ENCODE measurements at places on chromosomes 5 and 9.
A peak's percentile ranks its signal among the peaks of the same experiment; 100 is the strongest.

DNA sequence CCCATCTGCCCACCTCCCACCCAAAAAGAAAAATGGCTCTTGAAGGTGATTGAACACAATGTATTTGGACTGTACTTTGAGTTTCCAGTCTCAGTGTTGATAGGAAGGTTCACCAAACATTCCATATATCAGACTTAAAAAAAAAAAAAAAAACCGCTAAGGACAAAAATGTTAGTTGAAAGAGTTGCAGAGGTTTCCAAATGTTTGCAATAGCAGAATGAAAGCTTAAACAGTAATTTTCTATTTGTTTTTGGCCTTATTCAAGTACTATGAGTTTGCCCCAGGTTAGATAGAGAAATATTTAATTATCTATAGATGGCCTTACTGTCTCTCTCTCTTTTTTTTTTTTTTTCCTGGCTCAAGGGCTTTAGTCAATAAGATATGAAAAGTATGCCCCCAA lies 6.1 kb downstream of the LRRTM2 start:
- DNase-seq, result no peak

GRCh38 chr5:42950456-42951292 lies 89.4 kb downstream of the ANXA2R start:
- peak; percentile 76 for DNase-seq

- DNase-seq, result no peak
Measured at GRCh38 chr9:92978345-92978875, 31.1 kb downstream of the FGD3 start.

DNA sequence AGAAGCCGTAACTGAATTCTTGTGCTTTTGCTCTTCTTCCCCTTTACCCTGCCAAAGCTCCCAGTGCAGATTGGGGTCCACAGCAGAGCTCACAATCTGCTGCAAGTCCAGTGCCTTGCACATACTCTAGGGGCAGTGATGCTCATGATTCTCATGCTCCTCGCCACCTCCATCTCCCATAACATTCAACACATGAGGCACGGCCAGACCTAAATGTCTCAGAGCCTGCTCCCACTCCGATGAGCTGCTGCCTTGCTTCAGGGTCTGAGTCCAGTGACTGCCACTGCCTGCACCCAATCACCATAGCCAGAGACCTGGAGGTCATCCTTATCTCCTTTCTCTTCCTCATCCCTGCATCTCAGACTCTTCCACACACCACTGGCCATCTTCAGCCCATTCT lies 10.5 kb downstream of the CSF1R start:
- DNase-seq, result no peak

- peak; percentile 52 for DNase-seq
Measured at GRCh38 chr5:68239487-68239886, 23.9 kb downstream of the PIK3R1 start.

GRCh38 chr5:1788200-1788599 lies 11.4 kb downstream of the MRPL36 start:
- no peak for DNase-seq

DNA sequence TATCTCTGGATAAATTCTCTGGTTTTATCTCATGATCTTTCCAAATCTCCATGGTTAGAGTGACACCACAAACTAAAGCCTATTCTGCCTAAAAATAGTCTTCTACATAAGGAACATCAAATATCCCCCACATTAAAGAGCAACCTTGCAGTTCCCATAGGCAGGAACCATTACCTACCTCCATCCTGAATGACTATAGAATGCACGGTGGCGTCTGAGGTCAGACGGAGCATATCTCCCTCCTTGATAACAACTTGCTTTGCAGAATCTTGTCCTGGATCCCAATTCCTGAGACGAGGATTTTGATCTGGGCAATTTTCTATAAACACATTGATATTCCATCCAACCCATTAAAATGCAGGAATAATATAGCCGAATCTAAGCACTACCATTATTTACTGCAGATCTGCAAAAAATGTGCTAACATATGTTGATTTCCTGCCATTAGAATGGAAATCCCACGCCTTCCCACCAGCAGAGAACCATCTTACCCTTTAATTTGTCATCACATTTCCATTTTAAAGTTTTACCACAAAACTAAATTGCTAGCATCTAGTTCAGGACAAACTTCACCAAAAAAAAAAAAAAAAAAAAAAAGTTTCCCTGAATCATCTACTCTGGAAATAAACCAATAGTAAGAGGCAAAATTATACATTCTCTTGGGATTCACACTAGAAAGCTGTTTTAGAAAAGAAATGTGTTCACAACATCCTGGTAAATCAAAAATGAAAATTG lies 22.1 kb downstream of the CEMIP2 start:
- DNase-seq, result no peak

DNA sequence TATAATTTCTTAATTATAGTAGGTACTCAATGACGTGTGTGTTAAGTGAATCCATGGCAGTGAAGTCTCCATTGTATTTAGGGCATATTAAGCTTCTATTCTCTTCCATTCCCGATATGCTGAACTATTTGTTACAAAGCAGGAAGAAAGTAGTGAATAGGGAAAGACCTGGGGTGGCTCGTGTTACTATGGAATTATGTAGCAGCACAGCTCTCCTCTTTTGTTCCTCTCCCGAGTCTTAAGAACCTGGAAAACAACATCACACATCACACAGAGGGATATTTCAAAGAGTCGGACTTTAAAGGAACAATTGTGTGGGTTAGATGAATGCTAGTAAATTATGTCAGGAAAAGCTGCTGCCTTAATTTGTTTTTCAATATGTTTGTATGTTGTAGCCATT lies 131.8 kb downstream of the PCSK5 start:
- DNase-seq, result no peak

DNA sequence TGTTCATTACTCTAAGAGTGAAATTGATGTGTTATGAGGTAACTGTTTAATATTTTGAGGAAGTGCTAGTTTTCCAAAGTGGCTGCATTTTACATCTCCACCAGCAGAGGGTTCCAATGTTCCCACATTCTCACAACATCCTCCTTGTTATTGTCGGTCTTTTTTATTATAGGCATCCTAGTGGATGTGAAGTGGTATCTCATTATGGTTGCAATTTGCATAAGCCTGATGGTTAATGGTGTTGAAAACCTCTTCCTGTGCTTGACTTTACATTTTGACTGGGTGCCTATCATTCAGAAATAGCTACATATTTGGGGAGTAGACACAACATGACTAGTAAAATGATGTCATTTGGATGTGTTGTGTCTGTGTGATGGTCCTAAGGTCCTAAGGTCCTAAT lies 143.6 kb downstream of the MRPS30 start:
- no peak for DNase-seq

DNA sequence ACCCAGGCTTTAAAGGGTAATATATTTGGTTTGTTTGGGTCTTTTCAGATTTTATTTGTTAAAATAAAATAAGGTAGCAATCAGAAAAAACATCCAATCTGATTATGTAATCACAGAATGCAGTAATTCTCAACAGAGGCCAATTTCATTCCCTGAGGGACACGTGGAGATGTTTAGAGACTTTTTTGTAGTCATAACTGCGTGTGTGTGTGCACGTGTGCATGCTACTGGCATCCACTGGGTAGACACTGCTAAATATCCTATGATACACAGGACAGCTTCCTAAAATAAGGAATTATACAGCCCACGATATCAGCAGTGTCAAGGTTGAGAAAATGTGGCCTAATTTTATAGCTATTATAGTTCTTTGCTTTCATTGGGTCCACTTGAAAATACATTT lies 180.8 kb upstream of the KLF9 start:
- DNase-seq, result no peak

DNA sequence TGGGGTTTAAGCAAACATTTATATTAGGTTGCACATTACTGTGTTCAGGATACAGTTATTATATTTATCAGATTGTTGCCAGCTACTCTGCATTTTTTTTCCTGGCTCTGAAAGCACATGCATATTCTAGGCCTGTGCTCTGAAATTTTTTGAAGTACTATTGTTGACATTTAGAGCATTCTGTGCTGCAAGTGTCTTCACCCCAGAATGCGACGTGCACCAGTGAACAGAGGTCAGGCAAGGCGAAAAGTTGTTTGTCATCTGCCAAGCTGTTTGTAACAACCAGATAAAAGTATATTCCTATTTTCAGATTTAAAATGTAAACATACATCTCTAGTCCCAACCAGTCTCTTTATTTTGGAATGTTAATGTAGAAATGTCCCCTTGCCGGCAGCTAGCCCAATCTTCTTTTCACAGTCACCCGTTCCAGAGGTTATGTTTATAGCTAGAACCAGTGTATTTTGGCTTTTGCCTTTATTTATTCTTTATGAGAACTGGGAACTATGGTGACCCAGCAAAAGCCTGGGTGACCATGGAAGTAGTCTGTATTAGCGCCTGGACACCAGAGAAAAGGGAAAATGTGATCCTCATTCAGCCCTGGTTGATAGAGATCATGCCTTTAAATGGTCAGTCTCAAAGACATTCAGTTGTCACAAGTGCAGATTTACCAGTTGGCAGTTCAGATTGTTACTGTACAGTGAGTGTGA lies 84.6 kb downstream of the NDUFAF2 start:
- no peak for DNase-seq

DNA sequence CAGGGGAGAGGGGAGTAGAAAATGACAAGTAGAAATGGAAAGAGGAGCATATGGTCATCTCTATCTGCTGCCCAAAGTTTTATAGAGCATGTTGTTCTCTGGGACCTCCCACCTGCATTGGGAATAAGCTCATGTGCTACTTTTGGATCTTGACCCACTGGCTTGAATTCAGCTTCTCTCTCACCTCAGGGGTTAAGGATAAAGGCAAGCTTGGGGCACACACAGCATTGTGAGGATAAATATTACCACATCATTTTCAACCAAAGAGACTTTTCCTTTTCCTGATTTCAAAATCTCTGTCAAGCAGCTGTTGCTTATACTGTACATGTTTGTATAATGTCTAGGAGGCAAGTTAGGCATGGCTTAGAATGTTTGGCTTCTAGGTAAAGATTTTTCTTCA lies 16.6 kb downstream of the ATP10B start:
- no peak for DNase-seq

DNA sequence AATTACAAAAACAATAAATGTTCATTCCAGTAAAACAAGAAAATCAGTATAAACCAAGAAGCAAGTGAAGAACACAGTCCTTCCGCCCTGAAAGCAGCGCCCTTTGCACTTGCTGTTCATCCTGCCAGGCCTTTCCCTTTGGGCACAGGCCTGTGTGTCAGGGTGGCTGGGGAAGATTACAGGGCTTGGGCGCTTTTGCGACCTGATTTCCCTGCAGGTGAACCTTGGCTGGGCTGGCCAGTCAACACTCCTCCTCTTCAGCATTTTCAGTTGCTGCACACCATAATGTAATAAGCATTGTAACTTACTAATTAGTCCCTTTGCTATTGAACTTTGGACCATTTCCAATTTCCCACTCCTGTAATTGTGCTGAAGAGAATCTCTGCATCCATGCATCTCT lies 38.6 kb upstream of the TDRD7 start:
- DNase-seq, result no peak

GRCh38 chr5:142421228-142421617 lies 96.4 kb upstream of the SPRY4 start:
- DNase-seq, result no peak

DNA sequence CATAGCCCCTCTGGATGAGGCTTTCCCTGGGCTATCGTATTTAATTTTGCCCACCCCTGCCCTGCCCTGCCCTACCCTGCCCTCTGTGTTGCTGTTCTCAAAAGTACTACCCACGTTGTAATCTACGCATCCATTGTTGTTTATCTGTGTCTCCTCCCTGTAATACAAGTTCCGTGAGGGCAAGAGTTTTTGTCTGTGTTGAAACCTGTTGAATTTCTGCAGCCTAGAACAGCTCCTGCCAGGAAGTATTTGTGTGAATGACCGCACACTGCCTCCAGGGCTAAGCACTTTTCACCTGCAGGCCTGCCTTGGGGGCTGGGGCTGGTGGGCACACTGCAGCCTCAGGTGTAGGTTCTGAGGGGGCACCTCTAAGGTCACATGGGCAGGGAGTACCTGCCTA lies 244.8 kb downstream of the HSPA4 start:
- DNase-seq, result no peak

GRCh38 chr5:123371575-123372179 lies 51.5 kb downstream of the CEP120 start:
- peak; percentile 4 for DNase-seq

DNA sequence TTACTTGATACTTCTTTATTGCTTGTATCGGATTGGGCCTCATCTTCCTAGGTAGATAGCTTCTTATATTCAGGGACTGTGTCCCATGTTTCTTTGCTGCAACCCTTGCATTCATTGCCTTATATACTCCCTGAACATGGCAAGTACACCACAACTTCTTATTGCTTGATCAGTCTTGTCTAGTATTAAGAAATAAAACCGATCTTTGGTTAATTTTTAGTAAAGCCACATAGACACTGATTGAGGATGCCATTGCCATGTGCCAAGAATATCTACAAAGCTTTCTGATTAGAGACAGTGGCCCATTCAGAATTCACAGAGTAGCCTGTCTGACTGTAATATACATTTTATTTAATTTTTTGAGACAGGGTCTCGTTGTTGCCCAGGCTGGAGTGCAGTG lies 34.7 kb upstream of the ANKRD55 start:
- no peak for DNase-seq

DNA sequence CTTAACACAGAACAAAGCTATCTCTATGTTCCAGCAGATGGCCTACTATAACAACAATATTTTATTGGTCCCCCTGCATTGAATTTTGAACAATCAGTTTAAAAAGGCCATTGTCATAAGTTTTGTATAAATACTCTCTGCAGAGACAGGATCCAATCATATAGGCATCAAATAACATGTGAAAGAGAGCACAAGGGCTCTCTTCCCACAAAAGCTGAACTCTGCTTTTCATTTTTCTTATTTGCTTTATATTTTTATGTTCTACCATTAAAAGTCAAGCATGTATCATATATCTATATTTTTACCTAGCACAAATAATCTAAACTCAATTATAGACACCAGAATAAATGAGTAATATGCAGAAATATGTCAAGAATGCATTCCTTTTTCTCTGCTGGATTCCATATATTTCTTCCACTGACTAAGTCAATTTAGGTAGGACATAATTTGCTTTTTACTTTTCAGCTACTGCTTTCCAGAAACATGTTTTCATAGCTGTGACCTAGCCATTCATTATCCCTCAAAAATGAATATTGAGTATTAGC lies 143.6 kb downstream of the CDH9 start:
- no peak for DNase-seq

DNA sequence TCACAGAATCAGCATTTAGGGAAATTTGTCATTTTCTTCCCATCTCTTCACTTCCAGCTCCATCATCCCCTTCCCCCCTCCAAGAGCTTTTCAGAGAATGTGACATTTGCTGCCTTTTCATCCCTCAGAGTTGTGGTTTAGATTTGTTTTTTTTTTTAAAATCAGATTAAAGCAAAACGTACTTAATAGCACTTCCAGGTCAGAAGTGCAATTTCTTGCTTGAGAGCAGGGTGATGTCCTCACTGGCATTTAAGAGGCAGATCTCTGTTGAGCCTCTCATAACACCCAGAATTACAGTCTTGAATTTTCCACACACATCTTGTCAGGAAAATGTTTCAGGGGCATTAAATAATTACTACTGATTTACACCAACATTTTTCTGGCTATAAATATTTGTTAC lies 236.8 kb upstream of the VLDLR start:
- DNase-seq, result no peak

DNA sequence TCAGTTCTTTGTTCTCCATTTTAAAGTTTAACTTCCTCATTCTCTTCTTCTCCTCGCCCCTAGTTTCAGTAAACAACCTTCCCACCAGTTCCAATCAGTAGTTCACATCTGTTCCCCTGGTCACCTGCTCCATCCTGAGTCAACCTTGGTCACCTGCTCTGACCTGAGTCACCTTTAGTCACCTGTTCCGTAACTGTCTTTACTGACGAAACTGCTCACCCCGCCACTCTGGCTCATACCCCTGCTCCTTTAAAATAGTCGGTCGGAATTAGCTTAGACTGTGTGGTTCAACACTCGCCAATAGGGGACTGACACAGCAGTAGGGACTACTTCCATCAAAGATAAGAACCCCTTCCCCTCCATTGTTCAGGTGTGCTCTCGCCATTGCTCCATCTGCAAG lies 76.3 kb upstream of the GPBP1 start:
- DNase-seq, result no peak

Data from thoracic aorta (tissue), 2 donors.